ENCODE measurements at places on chromosomes 4 and X. TPM values are rescaled to one million over a fixed set of nuclear protein-coding genes. Genes with fewer than 3 reads are reported as not detected.

GRCh38 chr4:152448854-152449253 lies 87.0 kb downstream of the FBXW7 start:
- DNase-seq = no peak

DNA sequence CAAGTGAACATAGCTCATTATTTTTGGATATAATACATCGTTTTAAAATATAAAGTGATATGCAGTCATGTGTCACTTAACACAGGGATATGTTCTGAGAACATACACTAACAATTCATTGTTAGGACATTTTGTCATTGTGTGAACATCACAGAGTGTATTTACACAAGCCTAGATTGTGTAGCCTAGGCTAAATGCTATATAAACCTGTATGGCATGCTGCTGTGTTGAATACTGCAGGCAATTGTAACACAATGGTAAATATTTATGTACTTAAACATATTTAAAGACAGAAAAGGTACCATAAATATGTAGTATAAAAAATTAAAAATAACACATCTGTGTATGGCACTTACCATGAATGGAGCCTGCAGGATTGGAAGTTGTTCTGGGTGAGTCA lies 44.9 kb upstream of the GPRIN3 start:
- no peak for DNase-seq

The TRIM60 gene
- not detected for total RNA-seq

DNA sequence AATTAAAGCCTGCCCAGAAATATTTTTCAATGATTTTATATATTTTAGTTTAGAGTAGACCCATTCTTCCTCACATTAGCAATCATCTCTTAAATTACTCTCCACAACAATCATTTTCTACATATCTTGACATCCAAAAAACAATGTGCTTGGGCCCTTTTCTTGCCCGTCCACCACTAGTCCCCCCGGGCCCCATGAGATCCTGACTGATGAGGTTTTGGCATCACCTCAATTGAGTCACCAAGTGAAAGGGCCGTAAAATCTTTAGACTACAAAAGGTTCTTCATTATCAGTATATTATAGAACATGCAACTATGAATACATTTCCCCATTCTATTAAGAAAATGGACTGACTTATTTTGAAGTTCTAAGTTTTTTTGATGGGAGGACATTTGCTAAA lies 4.0 kb upstream of the CDKL2 start:
- no peak for DNase-seq

GRCh38 chr4:56142088-56142487 lies 193.3 kb downstream of the CEP135 start:
- DNase-seq = no peak

DNA sequence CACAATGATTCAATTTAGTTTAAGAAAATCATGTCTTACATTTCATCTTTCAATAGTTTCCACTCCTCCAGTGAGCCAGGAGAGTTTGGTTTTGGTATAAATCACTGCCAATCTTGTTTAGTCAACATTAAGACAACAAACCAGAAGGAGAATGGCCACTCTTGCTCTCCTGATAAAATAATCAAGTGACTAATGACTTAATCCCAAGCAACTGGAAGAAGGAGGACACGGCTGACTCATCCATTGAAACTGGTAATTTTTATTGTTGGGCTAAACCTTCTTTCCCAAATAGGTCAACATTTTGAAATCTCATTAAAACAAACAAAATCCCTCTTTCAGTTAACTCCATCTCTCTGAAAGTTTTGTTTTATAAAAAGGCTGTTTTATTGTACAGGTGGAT lies 230.2 kb downstream of the CLCN4 start:
- no peak for DNase-seq

GRCh38 chrX:153793291-153793690 lies 884 bp downstream of the IDH3G start:
- DNase-seq = no peak

DNA sequence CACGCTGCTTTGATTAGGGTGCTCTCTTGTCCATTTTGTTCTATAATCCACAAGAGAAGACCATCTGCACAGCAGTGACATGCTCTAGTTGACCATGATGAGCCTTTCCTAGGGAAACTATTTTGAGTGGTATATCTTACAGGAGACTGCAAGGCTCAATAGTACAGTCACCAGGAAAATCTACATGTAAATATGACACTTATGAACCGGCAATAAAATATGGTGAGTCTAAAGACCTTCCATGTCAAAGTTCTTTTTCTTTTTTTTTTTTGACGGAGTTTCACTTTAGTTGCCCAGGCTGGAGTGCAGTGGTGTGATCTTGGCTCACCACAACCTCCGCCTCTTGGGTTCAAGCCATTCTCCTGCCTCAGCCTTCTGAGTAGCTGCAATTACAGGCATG lies 103.7 kb downstream of the MGST2 start:
- DNase-seq = no peak

- DNase-seq = no peak
Observed at GRCh38 chr4:41670530-41670929, 78.0 kb downstream of the PHOX2B start.

GRCh38 chr4:45094684-45095083 lies 368.3 kb upstream of the GNPDA2 start:
- DNase-seq = no peak

- peak; percentile 50 for DNase-seq
Observed at GRCh38 chrX:10011261-10011931, 44.2 kb downstream of the CLDN34 start.

The NLGN3 gene
- total RNA-seq = 15.3 TPM

The HTN1 gene
- not detected for total RNA-seq

DNA sequence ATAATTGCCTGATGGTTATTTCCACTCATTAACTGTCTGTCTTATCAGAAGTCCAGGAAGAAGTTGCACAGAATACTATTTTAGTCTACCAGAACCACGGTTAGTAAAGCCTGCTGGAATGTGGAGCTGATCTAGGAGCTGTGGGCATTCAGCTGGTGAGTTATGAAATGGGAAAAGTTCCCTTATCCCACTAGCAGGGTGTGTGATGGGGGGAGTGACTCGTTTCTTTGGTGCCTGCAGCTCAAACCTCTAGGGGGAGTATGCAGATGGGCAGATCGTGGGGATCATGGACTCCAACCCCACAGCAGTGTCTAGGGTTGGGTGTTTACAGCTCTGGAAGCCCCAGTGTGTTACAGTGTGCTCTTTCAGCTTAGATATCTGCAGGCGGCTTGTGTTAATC lies 305.7 kb upstream of the BOD1L1 start:
- DNase-seq = peak; percentile 15

DNA sequence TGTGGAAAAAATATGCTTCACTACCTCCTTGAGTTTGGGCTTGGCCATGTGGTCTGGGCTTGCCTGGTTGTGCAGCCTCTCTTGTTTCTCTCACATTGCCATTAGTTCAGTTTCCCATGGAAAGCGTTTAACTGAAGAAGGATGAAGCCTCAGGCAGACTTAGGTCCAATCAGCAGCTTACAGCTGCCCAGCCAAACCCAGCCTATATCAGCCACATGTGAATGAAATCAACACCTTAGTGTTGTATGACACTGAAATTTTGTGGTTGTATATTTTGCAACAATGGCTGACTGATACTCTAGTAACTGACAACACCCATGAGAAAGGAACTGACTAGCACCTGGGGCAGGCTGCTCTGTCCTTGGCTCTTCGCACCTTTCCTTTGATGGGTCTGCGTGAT lies 81.2 kb downstream of the KLF8 start:
- DNase-seq = no peak

DNA sequence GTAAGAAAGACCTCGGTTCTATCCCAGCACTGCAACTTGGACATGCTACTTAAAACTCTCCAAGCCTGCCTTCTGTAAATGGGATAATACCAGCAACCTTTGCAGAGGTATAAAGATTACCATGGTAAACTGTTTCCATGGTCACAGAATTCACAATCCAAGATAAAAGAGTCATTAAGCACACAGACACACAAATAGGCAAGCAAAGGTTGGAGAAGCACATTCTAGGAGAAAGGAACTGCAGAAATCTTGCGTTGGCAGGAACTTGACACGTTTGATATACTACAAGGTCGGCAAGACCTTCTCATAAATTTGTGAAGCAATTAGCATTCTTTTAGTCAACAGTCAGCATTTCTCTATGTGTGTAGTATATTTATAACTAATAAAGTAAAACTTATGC lies 12.3 kb upstream of the CHRNA9 start:
- DNase-seq = no peak

The PRR32 gene
- not detected for total RNA-seq

DNA sequence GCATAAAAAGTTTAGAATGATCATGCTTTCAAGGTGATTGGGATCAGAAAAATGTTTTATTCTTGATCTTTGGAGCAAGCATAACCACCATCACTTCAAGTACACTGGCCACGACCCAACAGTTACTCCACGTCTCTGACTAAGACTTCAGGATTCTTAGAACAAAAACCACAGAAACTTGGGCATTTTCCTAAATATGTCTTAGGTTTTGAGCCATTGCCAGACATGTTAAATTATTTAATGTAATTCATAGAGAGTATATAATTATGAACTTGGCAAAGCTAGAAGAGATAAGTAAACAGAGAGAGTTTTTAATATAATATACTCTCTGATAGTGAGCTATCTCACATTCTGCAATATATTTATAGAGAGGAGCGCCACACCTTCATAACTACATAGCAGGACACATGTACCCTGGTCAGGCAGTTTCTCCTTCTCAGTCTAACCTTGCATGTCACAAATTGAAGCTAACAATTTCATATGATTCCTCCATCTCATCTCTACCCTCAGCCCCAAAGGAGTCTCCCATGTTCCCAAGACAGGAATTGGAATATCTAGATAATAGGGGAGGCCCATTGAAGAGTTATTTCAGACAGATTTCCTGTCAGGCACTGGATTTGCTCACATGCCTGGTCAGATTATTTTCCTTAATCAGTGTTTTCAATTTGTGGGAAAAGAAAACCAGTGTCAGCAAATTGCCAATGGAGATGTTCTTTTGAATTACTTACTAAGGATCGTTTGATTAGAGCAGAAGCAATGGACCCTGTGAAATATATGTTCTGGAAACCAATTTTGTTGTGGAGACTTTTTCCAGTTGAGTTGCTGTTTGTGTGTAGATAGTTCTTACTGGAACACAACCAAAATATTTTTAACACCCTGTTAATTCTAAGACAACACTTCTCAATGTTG lies 61.7 kb upstream of the GUCY1A1 start:
- no peak for DNase-seq

GRCh38 chr4:76449833-76450232 lies 14.8 kb downstream of the SHROOM3 start:
- DNase-seq = peak; percentile 30

DNA sequence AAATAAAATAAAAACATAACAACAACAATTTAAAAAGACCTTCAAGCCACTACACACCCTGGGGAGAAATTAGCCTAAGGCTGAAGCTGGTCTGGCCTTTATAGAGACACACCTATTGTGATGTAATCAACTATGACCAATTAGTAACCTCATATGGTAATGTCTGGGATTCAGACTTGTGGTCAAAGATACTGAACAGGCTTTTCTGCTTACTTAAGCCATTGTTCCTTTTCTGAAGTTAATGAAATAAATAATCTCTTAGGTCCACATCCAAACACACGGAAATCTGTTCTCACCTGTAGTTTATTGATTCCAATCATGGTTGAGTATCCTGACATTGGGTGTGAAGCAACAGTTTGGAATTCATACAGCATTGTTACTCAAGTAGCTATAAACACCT lies 152.5 kb downstream of the PLS3 start:
- DNase-seq = no peak

- peak; percentile 13 for DNase-seq
Observed at GRCh38 chr4:59848457-59848856, 1351.7 kb upstream of the ADGRL3 start.

DNA sequence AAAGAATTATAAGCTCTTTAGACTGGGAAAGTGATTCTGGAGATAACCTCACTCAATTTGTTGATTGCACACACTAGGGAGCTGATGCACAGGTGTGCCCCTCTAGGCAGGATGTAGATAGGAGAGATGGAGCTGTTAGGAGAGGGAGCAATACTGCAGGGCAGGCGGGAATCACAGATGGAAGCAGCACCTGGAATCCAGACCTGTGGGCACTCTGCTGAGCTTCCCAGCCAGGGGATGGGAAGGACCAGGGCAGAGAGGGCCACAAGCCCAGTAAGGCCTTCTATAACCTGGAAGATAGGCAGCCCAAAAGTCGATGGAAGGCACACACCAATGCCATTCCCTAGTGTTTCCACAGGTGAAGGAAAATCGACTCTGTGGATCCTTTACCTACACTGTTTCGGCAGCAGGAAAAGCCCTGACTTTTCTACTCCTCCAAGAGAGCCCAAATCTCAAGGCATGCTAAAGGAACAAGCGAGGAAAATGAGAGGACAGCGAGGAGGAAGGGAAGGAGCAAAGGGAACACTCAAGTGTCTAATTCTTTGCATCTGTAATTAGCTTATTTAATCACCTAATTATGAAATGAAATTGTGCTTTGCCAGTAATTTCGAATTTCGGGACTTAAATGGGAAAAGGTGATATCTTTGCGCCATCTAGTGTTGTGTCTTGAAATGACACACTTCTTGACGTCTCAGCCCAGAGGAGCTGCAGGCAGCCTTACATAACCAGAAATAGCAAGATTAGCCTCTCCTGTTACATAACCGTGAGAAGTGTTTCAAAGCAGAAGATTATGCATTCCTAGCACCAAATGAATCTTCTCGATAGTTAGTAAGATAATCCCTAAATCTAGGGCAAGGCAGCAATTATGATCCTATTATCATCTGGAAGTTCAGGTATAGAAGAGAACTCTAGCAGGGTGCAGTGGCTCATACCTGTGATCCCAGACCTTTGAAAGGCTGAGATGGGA lies 31.0 kb upstream of the TLR3 start:
- peak; percentile 83 for DNase-seq

GRCh38 chr4:13866881-13867280 lies 239.4 kb upstream of the BOD1L1 start:
- no peak for DNase-seq

GRCh38 chr4:179130122-179130714 lies 1688.0 kb upstream of the AGA start:
- DNase-seq = no peak

The SH3D19 gene
- 57.4 TPM for total RNA-seq

DNA sequence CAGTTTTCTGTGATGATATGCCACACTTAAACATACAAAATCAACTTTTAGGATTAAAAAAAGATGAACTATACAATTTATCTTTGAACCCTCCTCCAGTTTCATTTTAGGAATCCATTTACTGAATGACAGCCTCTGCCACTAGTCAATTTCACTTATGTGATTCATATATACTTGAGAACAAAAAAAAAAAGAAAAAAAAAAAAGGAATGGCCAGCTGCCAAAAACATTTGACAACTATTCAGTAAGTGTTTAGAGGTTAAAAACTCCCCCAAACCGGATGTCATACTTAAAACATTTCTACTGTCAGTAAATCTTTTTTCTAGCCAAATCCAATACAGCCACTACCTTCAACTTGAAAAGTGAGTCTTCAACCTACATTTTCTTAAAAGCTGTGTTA lies 266.7 kb upstream of the MAGEB2 start:
- DNase-seq = no peak

DNA sequence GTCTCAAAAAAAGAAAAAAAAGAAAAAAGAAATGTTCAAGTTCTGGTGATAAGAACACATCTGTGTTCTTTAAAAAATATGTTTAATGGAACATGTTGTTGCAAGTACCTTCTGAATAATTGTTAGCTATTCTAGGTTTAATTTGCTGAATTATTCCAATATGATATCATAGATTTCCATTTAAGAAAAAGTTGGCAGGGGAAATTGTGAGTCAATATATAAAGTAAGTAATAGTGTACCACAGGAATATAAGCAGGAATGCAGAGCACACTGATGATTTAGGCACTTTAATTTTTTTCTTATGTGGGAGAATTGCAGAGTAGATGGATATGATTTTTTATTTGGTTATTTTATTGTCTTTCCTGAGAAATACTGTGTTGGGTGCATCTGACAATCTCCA lies 190.7 kb downstream of the RPA4 start:
- DNase-seq = no peak

GRCh38 chrX:70092247-70092646 lies 30.0 kb downstream of the OTUD6A start:
- DNase-seq = no peak

The RTL5 gene
- total RNA-seq = 0.94 TPM

The NAAA gene
- total RNA-seq = 38.1 TPM

All from GM23338 (cell line).